ENCODE measurements at places on chromosomes 6 and 20.

GRCh38 chr6:3806169-3806922 lies 42.8 kb upstream of the FAM50B start:
- DNase-seq, result no peak

- DNase-seq, result peak; percentile 55
Observed at GRCh38 chr6:101851911-101852310, 458.4 kb downstream of the GRIK2 start.

DNA sequence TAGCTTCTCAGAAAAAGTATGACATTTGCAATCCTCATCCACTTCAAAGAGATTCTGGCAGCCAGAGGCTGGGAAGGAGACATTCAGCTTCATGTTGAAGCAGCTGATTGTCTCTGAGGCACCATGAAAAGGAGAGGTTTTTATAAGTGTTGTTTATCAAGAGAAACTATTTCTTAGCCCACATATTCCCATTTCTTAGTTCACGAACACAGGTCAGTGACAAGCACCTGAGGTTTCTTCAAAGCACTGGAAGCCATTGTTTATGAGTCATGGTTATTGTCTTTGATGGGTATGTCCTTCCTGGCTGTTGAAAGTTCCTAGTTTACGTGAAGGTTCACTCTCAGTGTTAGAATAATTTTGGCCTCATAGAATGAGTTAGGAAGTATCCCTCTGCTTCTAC lies 3.0 kb upstream of the DDX43 start:
- DNase-seq, result no peak

DNA sequence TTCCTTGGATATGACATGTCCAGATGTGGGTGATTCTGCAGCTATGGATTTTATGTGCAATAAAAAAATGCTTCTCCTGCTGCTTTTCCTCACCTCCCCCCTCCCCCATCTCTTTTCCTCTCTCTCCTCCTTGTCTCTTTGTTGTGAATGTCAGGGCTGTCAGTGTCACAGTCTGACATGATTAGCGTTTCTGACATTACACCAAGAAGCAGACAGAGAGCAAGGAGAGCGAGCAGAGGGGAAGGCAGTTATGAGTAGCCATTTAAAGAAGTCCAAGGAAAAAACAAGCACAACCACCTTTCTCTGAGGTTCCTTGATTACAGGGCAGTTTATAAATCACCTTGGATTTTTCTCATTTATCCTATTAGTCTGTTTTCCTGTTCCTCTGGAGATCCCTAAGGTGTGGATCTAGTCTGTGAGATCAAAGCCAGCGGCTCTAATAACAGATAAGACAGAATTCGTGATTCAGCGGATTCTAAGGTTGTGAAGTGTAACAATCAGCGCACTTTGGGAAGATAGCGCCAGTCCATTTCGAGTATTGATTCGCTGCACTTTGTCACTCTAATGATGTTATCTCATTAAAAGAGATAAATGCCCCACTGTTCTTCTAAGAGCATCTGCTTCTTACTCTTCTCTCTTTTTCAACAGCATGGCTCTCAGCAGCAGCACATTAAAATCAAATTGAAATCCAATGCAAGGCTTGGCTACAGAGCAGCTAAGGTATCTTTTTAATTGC lies 101.4 kb downstream of the BACH2 start:
- no peak for DNase-seq

- no peak for DNase-seq
Observed at GRCh38 chr20:59730722-59731121, 126.4 kb downstream of the PHACTR3 start.

GRCh38 chr6:166942393-166943168 lies 13.8 kb downstream of the RNASET2 start:
- peak; percentile 11 for DNase-seq

GRCh38 chr20:673603-674001 lies 2.0 kb downstream of the SCRT2 start:
- DNase-seq, result no peak

- peak; percentile 20 for DNase-seq
Observed at GRCh38 chr6:75546381-75546780, 52.8 kb upstream of the FILIP1 start.

DNA sequence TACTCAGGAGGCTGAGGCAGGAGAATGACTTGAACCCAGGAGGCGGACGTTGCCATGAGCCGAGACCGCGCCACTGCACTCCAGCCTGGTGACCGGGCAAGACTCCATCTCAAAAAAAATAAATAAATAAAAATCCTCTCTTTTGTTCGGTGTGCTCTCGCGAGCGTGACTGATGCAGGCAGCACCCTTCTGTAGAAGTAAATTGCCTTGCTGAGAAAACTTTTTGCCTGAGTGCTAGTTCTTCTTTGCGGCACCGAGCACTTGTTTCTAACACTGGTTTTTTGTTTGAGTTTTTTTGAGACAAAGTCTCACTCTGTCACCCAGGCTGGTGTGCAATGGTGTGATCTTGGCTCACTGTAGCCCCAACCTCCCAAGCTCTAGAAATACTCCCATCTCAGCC lies 30.5 kb downstream of the PLN start:
- no peak for DNase-seq

- no peak for DNase-seq
Observed at GRCh38 chr6:77587963-77588362, 64.9 kb upstream of the MEI4 start.

- no peak for DNase-seq
Observed at GRCh38 chr6:46687619-46688097, at the start of gene TDRD6. Gene TDRD6, plus strand, starts transcription at chr6:46687885. Its CDS starts 244 bp downstream, at chr6:46688129.

DNA sequence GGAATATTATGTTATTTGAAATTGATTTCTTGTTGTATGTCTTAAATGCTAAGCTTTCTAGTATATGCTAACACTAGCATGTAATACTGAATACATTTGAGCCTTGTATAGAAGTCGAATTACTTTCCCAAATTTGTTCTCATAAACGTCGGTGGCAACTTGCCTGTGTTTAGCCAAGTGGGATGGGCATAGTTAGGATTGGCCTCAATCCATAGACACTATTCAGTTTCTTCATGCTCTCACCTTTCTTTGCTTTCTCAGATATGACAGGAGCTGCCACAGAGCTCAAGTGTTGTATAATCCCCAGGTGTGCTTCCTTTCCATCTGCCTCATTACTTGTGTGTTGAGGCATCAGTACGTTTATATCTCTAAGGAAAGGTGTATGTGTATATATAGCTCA lies 19.3 kb downstream of the ZNF334 start:
- DNase-seq, result no peak

- DNase-seq, result no peak
Observed at GRCh38 chr6:41996997-41997396, 53.3 kb upstream of the TAF8 start.

GRCh38 chr6:14384175-14384949 lies 266.8 kb downstream of the CD83 start:
- no peak for DNase-seq

GRCh38 chr6:88376768-88377387 lies 210.7 kb upstream of the CNR1 start:
- peak; percentile 87 for DNase-seq

- DNase-seq, result no peak
Observed at GRCh38 chr20:10654630-10655029, 19.2 kb downstream of the JAG1 start.

- peak; percentile 20 for DNase-seq
Observed at GRCh38 chr6:53593001-53593488, 48.1 kb upstream of the GCLC start.

DNA sequence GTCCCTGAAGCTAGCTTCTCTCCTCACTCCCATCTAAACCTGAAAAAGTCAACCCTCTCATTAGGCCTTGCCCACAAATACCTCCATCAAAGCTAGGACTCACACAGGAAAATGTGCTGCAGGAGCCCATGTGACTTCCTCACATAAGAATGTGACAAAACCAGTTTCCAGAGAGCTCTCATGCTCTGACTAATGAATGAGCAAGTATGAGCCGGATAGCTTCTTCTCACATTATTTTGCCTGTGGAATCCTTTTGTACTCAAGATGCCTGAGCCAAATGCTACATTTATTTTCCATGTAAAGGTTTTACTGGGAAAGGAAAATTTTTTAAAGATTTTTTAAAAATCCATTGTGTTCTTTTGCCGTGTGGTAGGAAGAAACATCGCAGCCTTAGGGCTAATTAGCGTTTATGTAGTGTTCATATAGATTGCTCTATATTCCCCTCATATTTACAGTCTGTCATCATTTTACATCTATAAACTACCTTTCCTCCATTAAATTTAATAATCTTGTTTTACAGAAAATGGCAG lies 68.6 kb upstream of the CCN6 start:
- peak; percentile 63 for DNase-seq

GRCh38 chr6:43870660-43871061 lies 100.7 kb downstream of the VEGFA start:
- no peak for DNase-seq

DNA sequence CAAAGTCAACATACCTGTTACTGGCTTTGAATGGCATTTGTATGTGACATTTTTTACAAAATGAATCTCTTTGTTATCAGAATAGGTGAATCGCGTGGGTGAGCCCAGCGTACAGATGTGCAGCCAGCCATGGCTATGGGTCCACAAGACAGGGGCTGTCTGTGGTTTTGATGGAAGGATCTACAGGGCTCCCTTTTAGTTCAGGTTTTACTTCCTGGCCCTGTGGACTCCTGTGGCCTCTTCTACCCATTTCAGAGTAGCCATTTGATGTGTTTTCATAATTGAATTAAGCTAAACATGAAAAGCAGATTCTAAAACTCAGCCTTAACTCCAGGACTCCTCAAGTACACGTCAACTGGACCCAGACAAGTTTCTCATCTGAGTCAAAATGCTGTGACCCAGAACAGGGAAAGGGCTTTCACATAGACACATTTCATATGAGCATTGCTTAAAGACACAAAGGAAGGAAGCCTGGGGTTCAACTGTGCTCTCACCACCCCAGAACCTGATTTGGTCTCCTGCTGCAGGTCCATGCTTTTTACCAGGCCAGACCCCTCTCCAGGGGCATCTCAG lies 105.3 kb upstream of the NAA20 start:
- DNase-seq, result no peak

DNA sequence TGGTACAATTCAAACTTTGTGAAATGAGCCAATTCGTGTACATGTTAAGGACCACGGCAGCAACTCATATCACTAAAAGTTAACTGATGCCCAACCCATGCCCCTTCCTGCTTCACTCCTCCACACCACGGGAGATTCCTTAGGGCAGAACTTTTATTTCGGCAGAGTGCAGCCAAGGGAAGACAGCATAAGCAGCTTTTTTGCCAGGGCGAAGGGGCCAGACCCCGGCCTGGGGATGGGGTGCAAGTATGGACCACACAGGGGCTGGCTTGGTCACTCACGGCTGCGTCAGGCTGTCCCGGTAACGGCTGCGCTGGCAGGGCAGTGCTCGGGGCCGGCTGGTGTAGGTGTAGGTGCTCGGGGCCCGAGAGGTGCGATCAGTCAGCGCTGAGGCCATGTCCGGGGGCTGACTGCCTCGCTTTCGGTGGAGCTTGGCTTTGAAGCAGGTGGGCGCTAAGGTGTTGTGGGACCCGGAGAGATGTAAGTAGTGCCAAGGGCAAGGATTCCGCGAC lies 792 bp downstream of the RSPH3 start:
- DNase-seq, result no peak

GRCh38 chr6:429515-430121 lies 38.1 kb downstream of the IRF4 start:
- no peak for DNase-seq

GRCh38 chr6:76347539-76347938 lies 275.1 kb upstream of the IMPG1 start:
- no peak for DNase-seq

DNA sequence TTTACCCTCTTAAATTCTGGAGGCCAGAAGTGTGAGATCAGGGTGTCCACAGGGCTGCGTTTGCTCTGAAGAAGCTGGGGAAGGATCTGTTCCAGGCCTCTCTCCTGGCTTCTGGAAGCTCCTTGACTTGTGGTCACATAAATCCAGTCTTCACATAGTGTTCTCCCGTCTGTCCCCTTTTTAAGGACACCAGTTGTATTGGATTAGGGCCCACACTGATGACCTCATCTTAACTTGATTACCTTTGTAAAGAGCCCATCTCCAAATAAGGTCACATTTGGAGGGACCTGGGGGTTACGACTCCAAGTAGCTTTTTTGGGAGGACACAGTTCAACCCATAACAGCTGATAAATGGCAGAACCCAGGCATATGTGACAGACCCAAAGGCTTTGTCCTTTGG lies 20.0 kb upstream of the WFDC2 start:
- no peak for DNase-seq

- DNase-seq, result no peak
Observed at GRCh38 chr20:35539756-35540212, 2.1 kb upstream of the ERGIC3 start.

DNA sequence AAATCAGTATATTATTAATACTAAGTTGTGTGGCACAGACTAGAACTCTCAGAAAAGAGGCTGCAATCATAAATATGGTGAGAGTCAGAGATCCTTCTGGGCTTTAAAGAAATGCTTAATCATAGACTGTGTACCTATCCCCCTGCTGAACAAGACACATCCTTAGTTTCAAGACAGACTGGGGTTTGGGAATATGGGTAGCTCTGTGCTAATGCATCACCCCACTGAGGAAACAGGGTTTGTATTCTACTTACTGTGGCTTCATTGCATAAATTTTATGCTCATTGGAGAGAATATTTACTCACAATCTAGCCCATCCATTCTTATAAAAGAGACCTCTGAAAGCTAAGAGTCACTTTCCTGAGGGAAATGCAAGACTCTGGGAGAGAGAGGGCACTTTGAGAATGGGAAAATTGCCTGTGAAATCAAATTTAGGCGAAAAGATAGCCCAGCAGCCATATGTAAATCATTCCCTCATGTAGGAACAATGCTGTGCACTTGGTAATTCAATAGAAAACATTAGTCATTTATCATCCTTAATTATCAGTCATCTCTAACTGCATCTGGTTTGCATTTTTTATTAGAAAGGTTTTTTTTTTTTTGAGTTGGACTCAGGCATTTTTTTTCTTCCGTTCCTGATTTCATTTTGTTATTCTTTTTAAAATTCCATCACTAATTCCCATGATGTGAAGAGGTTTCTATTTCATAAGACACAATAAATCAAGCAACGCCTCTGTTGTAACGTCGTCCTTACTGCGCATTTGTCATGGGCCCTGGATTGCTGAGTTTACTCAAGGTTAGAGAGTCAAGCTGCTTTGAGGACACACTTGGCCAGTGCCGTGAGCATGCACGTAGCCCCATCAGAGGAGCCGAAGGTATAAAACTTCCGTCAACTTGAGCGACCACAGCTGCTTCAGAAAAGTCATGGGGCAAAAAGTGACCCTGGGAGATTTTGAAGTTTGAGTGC lies 91.8 kb downstream of the TRMT11 start:
- peak; percentile 69 for DNase-seq

GRCh38 chr6:29917857-29918256 lies 24.5 kb upstream of the HLA-A start:
- DNase-seq, result no peak

DNA sequence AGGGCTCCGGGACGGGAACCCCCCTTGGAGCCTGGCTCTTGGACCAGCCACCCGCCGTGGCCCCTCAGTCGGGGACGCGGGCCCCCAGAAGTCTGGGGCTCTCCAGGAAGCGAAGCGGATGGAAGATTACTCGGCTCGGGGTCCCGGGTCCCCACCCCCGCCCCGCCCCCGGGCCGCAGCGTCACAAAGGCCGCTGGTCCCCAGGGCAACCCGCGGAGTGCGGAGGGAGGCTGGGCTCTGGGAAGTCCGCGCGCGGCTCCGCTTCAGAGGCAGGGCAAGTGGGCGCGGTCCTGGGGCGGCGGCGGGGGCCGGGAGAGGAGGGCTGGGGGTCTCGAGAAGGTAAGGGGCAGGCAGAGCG lies at the start of gene FNDC11:
TSS of gene FNDC11 (plus strand) at position 227 of the 358 bp plus-strand sequence. CDS start 1,505 bp downstream, outside the sequence.
- no peak for DNase-seq
